ELF-1 (cell line): ENCODE measurements at places on chromosomes 5 and 9.
A peak's percentile ranks its signal among the peaks of the same experiment; 100 is the strongest.

- no peak for DNase-seq
These were observed 159.1 kb downstream of the PAX5 start for GRCh38 chr9:36874921-36875320.

DNA sequence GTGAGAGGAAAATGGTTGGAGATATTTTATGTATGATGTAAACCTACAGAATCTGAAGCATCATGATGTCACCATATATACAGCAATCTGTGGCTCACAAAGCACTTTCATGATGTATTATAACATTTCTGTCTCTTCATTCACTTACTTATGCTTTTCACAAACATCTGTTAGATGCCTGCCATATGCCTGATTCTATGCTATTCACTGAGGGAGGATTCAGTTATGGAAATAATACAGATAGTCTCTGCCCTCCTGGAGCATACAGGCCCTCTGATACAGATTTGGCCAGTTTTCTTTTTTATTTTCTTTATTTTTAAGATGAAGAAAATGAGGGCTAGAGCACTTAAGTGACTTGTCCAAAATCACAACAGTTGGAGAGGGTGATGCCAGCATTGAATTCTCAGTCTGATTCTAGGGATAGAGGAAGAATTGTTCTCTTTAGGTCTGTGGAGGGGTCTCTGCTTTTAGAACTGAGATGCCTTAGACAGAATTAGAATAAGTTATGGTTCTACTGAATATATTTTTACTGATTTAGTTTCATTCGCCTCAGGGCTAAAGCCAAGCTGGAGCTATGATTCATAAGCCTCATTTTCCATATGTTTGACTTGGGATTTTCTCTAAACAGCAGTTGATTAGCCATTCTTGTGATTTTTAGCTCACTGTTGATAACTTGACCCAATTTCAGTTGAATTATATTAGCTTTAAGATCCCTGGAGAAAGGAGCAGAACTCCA, 636.4 kb downstream of the PRELID2 start:
- DNase-seq: no peak

GRCh38 chr5:74446725-74447241, 193.7 kb downstream of the ENC1 start:
- no peak for DNase-seq

DNA sequence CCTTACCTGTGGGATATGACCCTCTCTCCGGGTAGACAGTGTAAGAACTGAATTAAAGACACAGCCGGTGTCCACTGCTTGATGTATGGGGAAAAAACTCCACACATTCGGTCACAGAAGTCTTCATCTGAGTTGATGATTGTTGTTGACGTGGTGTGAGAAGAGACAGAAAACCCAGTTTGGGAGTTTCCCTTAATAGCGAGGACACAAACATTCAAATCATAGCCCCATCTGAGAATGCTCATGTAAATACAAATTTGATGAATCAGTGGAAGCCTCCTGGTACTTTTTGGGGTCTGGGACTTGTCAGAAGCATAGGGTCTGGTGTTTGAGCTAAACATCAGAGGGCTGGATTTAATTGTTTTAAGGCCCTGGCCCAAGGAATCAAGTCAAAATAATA, 11.0 kb downstream of the HAVCR1 start:
- DNase-seq: peak; percentile 23

DNA sequence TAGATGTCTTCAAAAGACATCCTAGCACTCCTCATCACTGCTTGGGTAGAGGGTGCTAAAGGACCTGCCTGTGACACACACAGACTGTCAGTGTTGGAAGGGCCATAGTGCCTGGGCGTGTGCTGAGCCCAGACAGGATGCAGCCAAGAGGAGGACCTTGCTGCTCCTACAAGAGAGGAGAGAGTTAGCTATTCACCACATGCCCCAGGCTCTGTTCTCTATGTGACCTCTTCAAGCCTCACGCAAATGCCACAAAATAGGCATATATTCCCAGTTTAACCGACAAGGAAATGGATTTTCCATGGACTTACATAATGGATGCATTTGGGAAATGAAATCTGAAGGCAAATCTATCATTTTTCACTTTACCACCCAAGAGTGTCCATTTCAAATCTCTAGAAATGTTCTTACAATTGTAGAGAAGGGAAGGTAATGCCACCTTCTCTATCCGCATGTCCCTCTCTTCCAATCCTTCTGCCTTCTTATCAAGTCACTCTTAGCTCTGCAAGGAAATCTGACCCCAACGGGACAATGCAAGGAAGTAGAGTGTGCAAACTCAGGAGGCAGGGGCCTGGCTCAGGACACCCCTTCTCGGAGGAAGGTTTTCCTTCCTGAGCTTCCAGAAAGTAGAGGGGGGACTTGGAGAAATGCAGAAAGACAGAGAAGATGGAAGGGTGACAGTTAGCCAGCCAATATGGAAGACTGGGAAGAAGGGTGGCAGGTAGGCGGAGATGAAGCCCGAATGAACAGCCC, 49.5 kb downstream of the TRIM32 start:
- no peak for DNase-seq

DNA sequence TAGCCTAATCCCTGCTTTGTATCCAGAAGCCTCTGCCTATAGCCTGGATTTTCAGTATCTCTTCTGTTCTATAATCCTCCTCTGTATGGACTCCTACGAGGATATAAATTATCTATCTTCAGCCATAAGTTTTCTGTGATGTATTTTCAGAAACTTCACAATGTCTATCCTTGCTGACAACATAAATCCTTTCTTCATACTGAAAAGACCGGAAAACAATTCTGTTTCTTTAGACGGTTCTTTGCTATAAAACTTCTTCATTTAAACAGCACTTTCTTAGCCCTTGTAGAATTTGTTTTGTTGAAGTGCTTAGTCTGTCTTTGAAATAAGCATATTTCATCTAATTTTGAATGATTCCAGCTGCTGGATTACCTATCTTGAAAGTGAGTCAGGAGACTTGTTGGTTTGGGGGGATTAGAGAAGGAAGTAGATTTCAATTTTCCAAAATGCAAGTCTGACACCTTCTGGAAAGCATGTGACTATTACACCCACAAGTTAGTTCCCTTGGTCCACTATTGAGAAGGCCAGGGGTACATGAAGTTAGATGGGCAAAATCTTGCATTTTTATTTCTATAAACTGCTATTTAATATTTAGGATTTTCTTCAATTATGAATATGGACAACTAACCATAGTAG, 96.3 kb upstream of the RANBP3L start:
- DNase-seq: no peak

DNA sequence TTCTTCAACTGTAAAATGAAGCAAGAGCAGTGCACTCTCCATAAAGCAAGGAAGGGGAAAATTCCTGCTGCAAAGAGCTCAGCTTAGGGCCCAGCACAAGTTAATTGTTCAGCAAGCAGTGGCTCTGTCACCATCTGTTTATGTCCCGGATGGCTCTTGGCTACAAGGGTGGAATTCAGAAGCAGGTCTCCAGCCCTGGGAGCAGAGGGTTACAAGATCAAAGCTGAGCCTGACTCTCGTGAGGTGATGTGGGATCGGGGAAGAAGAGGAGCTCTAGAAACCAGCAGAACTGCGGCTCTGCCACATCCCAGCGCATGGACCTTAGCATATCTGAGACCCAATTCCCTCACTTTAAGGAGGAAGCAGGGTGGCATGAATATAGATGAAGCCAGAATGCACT, 25.2 kb upstream of the OLFM1 start:
- no peak for DNase-seq

DNA sequence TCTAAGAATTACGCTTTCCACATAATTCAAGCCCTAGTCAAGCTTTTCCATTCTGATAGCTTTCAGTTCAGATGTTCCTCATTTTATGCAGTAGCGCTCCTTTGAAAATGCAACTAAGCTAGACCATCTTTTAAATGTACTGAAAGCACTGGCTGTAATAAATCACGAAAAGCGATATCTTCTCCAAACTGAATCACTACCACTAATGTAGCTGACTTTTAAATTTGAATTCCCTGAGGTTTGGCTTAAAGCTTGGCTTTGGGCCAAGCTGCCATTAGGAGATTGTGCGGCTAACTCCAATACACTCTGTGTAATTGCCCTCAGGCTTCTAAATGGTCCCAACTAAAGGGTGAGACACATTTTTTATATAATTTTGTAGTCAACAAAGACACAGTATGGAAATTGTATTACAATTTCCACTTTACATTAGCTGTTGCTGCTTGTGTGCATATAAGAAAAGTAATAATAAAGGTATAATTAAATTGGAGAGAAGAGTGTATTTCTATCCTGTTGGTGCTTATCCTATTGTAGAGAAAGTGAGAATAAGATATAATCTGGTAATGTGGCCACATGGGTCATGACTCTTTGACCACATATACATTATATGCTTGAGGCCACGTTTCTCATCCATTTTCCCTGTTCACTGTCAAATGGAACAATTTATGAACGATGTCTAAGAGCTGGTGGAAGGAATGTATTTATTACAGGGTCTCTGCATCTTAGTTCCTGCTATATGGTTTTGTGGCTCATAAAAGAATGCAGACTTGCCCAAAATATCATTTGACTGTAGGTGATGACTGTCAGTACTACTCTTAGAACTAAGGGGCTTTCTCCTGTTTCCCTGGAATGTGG, 118.7 kb upstream of the TAF11L2 start:
- DNase-seq: no peak

GRCh38 chr5:91707521-91707841, 324.4 kb upstream of the ARRDC3 start:
- no peak for DNase-seq

GRCh38 chr5:14237317-14238086, 94.4 kb downstream of the TRIO start:
- no peak for DNase-seq

DNA sequence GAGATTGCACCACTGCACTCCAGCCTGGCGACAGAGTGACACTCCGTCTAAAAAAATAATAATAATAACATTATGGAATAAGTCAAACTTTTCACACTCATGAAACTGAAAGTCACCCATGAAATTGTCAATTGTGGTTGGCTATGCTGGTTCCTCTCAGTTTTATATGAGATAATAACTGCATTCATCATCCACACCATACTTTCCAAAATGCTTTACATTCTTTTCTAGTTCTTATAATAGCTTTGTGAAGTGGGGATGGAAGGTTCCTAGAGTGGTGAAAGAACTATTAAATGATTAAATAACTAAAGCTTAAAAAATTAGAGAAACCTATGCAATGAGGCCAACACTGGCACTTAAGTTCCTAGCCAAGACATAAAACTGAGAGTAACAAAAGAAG, 12.6 kb upstream of the ASPN start:
- DNase-seq: no peak

GRCh38 chr9:83966209-83966582, 13.8 kb downstream of the HNRNPK start:
- no peak for DNase-seq
